ENCODE measurements at places on chromosomes 2 and 18.

DNA sequence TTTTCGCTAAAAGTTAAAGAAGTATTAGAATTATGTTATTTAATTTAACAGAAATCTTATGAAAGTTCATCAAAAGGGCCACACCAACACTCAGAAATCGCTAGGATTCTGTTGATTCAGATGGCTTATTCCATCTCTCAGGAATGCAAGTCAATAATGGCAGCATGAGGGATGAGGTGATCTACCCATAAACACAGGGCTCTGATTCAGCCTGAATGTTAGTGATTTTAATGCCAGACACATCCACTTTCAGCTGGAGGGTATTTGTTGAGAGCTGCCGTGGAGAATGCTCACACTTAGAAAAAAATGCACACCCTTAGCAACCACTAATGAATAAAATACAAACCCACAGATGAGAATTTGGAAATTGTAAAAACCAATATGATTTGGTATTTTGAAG, 173.3 kb upstream of the ERBB4 start:
- no peak for DNase-seq

- peak; percentile 51 for DNase-seq
Observed at GRCh38 chr2:221517696-221518151, 54.4 kb downstream of the EPHA4 start.

GRCh38 chr2:231257763-231258162, 59.3 kb downstream of the ARMC9 start:
- no peak for DNase-seq

DNA sequence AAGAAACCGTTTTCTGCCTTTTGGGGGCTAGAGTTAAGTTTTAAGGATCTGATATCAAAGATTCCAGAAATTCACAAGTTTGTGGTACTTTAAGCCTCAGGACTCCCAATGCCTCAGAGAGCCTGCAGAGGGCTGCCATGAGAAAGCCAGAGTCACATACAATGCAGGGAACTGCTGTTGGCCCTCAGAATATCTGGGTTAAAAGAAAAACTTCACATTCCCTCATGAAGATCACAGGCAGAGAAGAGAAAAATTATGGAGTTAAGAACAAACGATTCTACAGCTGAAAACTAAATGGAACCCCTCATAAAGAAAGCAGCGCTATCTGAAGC, 39.5 kb downstream of the HDAC4 start:
- DNase-seq: no peak

- DNase-seq: no peak
Observed at GRCh38 chr2:69571189-69571588, 72.3 kb downstream of the AAK1 start.
